ENCODE measurements at places on chromosomes 7 and 10. TPM values are rescaled to one million over a fixed set of nuclear protein-coding genes. Genes with fewer than 3 reads are reported as not detected.

- no peak for DNase-seq
Observed at GRCh38 chr10:88386821-88387773, 196.0 kb downstream of the RNLS start.

DNA sequence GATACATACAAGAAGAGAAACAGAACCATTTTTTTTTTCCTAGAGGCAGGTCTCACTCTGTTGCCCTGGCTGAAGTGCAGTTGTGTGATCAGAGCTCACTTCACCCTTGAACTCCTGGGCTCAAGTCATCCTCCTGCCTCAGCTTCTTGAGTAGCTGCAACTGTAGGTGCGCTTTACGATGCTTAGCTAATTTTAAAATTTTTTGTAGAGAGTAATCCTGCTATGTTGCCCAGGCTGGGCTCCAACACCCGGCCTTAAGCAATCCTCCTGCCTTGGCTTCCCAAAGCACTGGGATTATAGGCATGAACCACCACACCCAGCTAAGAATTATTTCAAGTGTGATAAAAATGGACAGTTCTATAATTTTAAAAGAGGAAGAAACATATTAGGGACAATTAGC is 5.6 kb upstream of the ZEB1 start:
- no peak for DNase-seq

LRWD1 gene
- 28.4 TPM for total RNA-seq

- DNase-seq, result no peak
Observed at GRCh38 chr7:71937840-71938371, 474.2 kb downstream of the CALN1 start.

CALHM3 gene
- total RNA-seq, result not detected

All from NCI-H460 (cell line).